Ammon's horn (tissue), 1 donor: ENCODE measurements at places on chromosomes 4 and X.

DNA sequence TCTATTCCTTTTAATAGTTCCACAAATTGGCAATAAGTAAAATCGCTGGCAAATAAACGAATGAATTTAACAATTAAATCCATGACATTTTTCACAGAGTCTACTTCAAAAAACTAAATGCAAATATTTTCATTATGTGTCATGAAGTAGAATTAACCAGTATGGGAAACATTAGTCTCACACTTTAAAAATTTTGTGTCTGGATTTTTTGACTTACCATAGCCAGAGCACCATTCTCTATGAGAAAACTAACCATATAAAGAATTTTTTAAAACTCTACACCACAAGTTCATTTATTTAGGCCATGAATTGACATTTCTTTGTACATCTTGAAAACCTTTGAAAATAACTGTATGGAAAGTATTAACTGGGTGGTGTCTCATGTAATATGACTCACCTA is 41.2 kb downstream of the PRDM5 start:
- no peak for DNase-seq

DNA sequence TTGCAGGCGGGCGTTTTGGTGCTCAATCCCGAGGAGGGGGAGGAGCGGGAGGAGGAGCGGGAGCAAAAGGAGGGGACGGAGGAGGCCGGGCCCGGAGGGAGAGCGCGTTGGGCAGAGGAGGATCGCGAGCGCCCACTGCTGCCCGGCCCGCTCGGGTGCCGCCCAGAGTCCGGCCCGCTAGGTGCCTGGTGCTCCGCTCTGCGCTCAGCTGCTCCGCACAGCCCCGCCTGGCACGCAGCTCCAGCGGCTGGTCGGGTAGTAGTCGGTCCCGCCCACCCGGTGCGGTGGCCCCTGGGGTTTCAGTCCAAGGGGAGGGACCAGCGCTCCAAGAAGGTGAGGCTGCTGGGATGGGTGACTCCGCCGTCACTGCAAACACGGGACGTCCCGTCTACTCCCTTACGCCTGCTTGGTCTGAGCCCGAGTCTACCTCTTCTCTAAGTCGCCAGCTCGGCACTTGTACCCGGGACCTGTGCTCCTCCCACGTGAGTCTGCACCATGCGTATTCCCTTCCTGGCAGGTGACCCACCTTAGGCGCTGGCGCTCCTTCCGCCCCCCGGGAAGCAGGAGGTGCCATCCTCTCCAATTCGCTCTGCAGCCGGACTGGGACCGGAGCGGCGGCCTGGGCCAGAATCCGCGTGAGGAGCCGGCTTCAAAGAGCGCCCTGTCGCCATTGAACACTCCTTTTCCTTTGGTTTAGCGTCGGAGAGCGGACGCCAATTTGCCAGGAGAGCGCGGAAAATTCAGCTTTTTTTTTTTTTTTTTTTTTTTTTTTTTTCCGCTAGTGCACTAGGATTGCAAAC is 405 bp upstream of the HS3ST1 start:
- DNase-seq: peak; percentile 84

DNA sequence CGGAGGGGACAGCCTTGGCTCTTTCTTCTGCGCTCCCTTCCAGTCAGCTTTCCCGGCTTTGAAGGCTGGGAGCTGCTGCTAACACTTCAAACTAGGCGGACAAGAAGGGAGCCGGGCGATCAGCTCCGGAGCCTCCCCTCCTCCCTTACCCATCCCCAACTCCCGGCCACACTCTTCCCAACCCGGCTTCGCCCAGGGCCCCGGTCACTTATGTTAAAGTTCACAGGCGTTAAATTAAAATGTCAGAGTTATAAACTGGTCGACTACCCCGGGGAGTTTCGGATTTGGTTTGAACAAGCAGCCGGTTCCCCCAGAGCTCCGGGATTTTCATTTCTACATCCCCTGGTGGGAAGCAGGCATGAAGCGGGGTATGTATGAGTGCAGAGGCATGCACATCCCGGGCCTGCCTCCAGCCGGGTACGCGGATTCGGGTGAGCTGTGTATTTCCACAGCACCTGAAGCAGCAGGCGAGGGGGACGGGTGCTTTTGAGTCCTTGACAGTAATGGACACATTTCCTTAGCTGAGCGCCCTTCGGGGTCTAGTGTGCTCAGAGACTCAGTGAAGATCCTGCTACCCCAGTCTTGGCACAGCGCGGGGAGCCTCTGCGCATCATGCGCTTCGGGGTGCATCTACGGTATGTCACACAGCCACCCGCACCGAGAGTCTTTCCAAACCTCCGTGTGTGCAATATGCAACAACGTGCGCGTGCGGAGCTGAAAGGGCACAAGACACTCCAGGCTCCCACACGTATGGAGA is 880 bp downstream of the UNC5C start:
- DNase-seq: peak; percentile 76

DNA sequence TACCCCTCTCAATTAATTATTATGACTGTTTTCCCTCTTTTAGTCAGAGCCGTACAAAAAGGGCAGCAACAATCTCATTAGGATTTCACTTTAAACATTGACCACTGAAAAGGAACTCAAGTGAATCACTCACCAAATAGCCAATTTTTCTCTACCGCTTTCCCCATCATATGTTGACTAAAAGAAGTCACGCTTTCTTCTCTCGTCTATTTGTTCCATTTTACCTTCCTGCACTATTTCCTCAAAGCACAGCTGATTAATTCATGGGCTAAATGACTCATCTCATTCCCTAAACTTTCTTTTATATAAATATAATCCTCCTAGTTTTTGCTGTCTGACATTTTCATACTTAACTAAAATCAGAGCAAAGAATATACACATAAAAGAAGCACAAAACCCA is 8.2 kb downstream of the MID1 start:
- no peak for DNase-seq

- DNase-seq: peak; percentile 49
Measured at GRCh38 chr4:185396724-185397385, at the start of gene ANKRD37. TSS of gene ANKRD37 (plus strand) at chr4:185396841. CDS start at chr4:185396924, 83 bp downstream.

DNA sequence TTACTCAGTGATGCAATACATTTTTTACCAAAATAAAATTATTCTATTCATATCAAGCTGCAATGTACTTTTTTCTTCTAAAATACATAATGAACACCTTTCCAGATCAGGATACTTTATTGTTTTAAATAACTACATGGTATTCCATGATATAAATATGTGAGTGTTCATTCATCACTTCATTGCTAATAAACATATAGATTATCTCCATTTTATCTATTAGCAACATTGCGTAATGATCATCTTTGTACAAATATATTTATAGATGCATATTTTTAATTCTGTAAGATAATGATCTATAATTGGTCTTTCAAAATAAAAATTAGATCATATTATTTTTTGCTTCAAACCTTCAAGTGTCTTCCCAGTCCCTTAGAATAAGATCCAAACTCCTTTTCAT is 156.1 kb upstream of the HHIP start:
- no peak for DNase-seq

DNA sequence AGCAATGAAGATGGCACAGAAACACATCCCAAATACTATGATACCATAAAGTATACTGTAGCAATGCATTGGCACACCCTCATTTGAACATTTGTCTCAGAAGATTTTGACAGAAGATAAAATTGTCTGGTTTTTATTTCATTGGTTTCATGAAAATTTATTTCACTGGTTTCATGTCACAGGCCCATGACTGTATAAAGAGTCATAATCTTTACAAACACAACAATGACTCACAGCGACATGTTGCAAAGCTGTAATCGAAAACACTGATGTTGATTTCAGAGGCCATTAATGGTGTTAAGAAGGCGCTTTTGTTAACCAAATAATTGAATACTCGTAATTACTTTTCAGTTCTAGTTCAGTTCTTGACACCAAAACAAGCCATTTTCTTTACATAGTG is 8.1 kb upstream of the DTHD1 start:
- no peak for DNase-seq
